ENCODE measurements at places on chromosomes 3 and 15.

DNA sequence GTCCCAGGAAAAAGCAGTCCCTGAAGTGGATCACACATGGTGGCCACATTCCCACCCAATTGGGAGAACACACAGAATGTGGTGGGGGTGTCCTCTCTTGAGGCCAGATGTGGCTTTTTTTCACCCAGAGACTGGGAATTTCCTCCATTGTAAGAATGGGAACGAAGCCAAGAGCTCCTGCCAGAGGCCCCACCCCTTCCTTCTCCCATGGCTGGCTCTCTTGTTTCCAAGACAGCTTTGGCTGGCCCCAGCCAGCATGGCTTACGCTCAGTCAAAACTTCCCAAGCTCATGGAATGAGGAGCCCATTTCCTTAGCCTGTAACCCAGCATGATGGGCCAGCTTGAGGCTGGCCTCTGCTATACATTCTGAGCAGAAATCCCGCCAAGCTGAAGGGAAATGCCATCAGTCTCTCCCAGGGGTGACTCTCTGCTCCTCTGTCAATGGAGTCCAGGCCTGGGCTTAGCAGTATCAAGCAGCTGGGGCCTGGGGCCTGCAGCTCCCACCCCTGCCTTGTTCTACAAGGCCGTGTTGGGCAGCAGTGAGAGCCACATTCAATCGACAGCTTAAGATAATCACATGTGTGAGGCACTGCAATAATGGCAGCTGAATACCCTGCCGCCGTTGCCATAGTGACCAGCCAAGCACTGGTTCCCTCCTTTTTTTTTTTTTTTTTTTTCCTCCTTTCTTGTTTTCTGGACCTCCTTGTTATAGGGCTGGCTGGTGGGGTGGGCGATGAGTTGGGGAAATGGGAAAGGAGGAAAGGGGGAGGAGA, 142.4 kb downstream of the EPHB1 start:
- no peak for DNase-seq

GRCh38 chr3:67384760-67385397, 269.5 kb downstream of the SUCLG2 start:
- DNase-seq, result no peak

- DNase-seq, result no peak
Measured at GRCh38 chr3:160003520-160004128, 15.0 kb downstream of the IL12A start.

- DNase-seq, result no peak
Measured at GRCh38 chr3:101846709-101847108, 2.6 kb upstream of the NFKBIZ start.

DNA sequence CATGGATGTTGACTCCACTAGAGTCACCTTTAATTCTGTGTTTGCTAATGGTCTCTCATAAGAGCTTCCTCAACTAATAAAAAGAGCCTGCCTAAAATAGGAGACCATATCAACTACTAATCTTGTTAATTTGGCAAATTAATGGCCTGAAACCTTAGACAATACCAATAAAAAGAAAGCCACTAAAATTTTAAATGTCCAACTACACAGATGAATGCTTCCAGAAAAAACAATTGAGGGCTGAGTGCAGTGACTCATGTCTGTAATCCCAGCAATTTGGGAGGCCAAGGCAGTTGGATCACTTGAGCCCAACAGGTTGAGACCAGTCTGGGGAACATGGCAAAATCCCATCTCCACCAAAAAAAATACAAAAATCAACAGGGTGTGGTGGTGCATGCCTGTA, 230.9 kb downstream of the NSUN3 start:
- DNase-seq, result no peak

GRCh38 chr3:61936344-61936937, 375.1 kb downstream of the PTPRG start:
- DNase-seq, result no peak

DNA sequence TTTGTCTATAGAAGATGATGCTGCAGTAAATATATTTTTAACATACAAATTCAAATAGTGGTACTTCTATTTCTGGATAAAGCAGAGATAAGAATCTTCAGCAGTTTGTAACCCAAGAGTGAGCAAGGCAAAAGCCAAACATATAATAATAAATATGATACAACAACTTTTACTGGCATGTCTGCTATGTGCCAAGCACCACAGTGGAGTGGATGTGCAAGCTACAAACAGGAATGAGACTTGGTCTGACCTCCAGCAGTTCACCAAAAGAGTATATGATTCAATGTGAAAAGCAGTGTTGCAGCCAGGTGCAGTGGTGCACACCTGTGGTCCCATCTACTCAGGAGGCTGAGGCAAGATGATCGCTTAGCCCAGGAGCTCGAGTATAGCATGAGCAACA, 395.6 kb downstream of the EPHB1 start:
- no peak for DNase-seq

GRCh38 chr3:23760325-23760724, 45.4 kb upstream of the UBE2E1 start:
- DNase-seq, result no peak

- peak; percentile 32 for DNase-seq
Measured at GRCh38 chr15:29139540-29140459, 129.8 kb downstream of the NSMCE3 start.

GRCh38 chr3:107806536-107806935, 283.8 kb downstream of the BBX start:
- DNase-seq, result no peak

Measured in stimulated activated CD8-positive, alpha-beta memory T cell treated with anti-CD3 and anti-CD28 coated beads, Interleukin-15, amount 100 ng/mL, for 24 hours (primary cell).